NCI-H2171 (cell line): ENCODE measurements at places on chromosomes 2 and 18.

DNA sequence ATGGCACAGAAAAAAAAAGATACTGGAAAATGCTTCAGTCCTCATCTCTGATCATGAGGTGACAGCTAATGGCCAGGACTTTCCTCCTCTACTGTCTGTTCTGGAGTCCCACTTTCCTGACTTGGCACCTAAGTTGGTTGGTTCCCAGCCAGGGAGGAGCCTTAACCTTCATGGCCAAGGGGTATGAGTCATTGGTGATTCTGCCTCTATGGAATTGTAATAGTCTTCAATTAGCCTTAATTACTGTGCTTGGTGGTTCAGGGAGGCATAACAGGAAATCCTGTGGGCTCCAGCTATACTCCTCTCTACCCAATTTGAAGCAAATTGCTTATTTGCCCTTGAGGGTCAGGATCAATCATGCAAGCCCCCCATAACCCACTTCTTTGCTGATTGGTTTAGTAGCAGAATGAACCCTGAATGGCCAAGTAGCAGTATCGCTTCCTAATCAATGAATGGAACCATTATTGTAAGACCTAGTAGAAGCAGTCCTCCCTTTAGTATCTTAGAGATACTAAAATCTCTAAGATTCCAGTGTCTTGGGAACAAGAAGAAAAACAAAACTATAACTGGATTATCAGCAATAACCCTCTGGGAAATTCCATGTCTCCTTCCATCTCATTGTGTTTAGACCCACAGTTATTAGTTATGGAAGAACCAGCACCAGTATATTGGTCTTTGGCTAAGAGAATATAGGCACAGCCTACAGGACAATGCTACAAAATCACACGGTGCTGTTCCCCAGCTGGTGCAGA lies 109.0 kb downstream of the COL6A3 start:
- no peak for DNase-seq

DNA sequence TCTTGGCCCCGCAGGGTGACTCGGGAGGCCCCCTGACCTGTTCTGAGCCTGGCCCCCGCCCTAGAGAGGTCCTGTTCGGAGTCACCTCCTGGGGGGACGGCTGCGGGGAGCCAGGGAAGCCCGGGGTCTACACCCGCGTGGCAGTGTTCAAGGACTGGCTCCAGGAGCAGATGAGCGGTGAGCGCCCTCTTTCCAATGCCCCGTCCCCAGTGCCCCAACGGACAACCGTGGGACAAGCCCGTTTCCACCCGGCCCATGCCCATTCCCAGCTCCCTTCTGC lies 2.6 kb upstream of the CHRND start:
- DNase-seq, result no peak

DNA sequence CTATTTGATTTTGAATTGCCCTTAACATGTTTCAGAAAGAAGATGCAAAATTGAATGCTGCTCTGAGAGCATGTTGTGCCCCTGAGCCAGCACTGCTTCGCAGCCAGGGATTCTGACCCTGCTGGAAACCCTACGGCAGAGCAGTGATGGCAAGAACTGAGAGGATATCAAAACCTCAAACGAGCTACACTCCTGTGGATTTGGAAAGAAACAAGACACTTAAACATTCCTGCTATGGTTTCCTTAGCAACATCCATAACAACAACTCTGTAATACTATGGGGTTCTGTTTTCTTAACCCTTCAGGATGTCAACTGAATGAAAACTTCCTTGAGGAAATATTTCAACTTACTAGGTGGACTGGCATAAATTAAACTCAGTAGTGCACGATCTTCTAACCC lies 649.1 kb downstream of the NYAP2 start:
- DNase-seq, result no peak

DNA sequence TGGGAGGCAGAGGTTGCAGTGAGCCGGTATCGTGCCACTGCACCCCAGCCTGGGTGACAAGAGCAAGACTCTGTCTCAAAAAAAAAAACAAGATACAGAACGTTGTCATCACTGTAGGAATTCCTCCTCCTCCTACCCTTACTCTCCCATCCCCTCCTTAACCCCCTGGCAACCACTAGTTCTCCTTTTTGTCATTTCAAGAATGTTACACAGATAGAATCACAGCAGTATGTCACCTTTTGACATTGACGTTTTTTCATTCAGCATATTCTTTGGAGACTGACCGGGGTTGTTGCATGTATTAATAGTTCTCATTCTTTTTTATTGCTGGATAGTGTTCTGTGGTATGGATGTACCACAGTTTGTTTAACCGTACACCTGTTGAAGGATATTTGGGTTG lies 32.4 kb downstream of the TTLL4 start:
- DNase-seq, result no peak

- DNase-seq, result no peak
These were observed 198.3 kb upstream of the FIGN start for GRCh38 chr2:163934131-163934530.

- no peak for DNase-seq
These were observed 38.4 kb upstream of the PPP1R1C start for GRCh38 chr2:181947273-181947672.

DNA sequence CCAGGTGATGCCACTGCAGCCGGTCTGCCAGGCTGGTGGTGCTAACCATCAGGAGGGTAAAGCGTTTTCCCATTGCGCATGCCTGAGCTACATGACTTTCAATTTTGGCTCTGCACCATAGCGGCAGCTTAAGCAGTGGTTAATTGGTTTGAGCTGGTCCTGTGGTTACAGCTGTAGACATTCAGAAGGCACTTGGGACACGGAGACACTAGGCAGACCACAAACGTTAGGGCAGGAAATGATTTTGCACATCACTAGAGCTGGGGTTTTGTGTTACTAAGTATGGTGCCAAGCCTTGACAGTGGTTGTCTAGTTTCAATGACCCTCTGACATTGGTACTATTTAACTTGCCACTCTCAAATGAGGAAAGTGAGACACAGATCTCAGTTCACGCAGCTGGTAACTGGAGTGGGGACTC lies 28.9 kb upstream of the CNOT11 start:
- DNase-seq, result no peak

GRCh38 chr2:120920454-120921148 lies 184.9 kb downstream of the GLI2 start:
- no peak for DNase-seq

DNA sequence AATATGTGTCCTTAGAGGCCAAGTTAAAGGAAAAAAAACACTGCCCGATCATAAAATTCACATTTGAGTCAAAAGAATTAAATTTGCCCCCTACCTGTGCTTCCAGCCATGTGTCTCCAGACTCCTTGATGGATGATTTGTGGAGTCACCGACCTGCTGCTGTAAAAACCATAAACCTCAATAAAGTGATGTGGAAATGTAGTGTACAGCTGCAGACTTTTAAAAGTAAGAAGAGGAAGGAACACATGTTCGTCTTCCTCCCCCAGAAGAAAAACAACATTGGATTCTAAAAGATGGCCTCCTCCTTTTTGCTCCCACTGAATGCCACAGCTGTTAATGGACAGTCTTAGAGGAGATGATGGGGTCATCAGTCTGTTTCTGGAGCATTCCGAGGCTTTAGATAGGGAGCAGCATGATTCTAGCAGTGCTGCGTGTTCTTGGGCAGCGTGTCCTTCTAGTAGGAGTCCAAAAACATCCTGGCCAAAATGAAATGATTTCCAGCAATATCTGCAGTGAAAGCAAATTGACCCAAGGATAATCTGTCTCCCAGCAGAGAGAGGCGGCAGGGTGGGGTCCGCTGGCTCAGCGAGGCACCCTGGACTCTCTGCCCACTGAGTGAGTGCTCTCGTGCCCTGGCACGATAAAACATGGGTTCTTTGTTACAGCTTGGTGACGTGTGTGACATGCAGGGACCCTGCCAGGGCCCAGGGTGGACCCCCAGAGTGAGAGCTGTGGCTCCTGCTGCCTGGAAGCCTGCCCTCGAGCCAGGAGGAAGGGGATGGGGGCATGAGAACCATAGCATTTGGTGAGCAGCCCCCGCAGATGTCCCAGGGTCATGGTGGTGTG lies 196.1 kb downstream of the FAM210A start:
- no peak for DNase-seq

DNA sequence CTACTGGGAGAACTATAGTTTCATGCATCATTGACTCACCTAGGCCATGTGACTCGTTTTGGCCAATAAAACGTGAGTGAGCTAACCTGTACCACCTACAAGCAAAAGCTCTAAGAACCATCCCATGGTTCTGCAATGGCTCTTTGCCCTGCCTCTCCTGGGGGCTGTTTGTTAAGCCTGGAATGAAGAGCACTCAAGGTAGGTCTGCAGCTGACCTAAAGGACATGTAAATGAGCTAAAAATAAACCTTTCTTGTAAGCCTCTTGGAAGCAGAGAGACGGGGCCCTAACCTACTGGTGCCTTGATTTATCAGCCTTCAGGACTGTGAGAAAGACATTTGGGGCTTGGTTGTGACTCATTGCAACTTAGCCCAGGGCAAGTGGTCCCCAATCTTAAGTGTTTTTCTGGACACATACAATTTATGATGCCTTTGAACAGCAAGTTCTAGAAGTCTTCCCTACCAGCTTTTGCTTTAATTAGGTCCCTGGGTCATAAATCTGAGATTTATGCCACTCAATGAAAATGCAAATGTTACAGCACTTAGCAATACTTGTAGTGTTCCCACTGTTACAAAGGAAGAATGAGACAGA lies 107.4 kb downstream of the OSBPL6 start:
- DNase-seq, result no peak

GRCh38 chr18:70176537-70176936 lies 28.9 kb downstream of the RTTN start:
- no peak for DNase-seq

- no peak for DNase-seq
These were observed 30.3 kb upstream of the IL37 start for GRCh38 chr2:112880696-112881095.

- DNase-seq, result no peak
These were observed 524.2 kb downstream of the TRIB2 start for GRCh38 chr2:13240789-13241487.

GRCh38 chr18:13219593-13220159 lies 1.1 kb downstream of the LDLRAD4 start:
- DNase-seq, result no peak

GRCh38 chr2:10396464-10396863 lies 51.7 kb downstream of the ODC1 start:
- DNase-seq, result no peak

DNA sequence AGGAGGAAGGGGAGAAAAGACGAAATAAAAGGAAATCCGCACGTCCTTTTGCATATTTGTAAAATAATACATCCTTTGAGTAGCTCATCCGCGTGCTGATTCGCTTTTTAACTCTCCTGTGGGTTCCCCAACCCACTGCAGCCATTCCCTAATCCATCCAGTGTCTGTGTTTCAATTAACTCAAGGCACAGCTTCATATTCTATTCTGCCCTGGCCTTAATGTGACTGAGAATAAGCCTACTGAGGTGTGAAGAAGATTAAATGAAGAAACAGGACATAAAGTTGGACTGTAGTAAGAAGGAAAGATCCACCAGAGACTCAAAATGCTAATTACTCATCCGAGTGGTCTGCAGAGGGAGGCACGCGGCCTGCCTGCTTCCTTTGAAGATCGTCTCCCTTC lies 161.4 kb upstream of the SH3BP4 start:
- DNase-seq, result no peak

DNA sequence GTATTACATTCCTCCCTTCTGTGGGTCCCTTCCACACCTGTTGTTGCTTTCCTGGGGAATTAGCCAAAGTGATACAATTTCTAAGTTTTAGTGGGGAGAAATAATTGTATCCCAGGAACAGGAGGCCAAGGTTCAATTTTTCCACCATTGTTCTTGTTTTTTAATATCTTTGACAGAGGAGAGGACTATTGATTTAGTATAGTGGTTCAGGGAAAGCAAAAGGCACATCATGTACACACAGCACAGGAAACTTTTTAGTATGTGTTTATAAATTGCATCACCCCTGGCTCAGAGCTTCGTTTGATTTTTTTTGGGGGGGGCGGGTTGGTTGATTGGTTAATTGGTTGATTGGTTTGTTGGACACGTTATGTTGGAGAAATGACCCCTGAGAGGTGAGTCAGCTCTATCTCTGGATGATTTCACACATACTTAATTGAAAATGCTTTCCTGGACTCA lies 431.6 kb downstream of the PID1 start:
- no peak for DNase-seq

- no peak for DNase-seq
These were observed 52.9 kb upstream of the NCOA1 start for GRCh38 chr2:24438106-24438505.

GRCh38 chr2:158501301-158501700 lies 44.5 kb downstream of the PKP4 start:
- peak; percentile 47 for DNase-seq

DNA sequence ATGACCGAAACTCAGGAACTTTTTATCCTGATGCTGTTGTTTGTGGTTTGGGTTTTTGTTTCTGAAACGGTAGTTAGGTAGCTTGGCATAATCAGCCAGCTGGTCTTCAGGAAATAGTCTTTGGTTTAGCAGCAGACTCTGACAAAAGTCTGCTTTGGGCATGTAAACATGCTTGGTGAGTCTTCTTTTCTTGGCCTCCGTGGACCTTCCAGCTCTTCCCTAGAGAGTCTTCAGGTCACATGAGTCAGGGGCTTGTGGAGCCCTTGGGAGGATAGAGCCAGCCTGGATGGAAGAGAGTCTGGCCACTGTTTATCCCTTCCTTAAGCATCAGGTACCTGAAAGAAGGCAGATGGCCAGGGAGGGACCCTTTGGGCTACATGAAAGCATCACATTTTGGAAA lies 154.5 kb downstream of the MGAT5 start:
- no peak for DNase-seq

DNA sequence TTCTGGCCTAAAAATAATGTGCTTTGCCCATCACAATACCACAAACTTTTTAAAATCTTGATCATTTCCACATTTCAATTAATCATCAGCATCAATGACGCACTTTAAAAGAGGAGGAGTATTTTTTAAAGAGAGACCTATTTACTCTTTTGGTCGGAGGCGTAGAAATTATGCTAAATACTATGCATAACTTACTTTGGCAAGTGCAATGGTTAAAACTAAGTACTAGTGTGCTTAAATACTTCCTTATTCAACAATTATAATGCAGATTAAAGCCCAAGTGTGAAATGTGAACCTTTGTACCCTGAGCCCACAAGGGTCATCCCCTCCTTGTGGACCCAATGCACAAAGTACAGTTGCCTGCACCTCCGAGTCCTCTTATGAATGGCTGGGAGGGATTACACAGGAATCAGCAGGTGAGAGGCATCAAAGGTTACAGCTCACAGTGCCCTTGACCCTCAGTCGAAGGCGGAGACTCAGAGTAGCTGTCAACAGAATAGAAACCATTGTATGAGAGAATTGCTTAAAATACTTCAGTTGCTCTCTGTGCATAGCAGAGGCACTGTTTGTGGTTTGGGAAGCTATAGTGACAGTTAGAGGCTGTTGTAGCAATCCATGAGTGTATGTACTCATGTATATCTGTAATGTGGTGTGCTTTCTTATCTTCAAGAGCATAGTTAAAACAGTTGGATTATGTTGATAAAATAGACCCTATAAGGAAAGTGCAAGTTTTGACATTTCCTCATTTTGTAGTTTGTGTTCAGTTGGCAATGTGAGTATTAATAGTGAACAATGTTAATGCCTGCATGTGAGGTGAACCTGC lies 151.7 kb upstream of the ITGA4 start:
- no peak for DNase-seq

DNA sequence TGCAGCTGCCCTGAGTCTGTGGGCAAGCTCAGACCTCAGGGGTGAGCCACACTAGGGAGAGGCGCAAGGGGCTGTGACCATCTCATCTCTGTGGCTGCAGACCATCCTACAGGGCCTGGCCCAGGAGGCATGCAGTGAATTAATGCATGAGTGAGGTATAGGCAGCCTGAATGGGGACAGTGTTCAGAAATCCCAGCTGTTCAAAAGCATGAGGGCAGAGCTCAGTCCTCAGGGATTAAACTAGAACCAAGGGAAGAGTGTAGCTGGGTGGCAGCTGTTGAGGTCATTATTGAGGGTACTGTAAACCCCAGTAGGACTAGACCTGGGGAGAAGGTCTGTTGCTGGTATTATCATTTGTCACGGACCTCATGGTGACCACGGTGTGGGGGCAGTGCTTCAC lies 17.0 kb downstream of the TMEM177 start:
- DNase-seq, result no peak
